Activated effector memory CD4-positive, alpha-beta T cell treated with Interleukin-2 at 50 U/mL for 16 hours (primary cell): ENCODE measurements at places on chromosomes 1 and 21.

DNA sequence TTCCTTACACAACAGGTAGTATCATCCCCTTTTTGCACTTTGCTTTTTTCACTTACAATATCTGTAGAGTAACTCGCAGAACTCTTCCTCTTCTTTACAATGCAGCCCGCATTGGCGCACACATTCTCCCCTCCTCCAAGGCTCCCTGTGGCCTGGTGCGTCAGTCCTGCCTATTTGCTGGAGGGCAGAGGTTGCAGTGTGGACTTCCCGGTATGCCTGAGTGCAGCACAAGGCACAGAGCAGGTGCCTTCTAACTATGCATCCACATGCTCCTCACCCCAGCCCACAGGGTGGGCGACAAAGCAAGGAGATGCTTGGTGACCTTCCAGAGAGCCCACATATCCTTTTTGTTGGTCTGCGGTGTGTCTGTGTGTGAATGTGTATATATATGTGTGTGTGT is 53.3 kb downstream of the ARHGEF11 start:
- DNase-seq = no peak

- no peak for DNase-seq
These were observed 364.0 kb downstream of the OLFM3 start for GRCh38 chr1:101632548-101633272.

GRCh38 chr1:66302815-66303214 is 231.1 kb upstream of the SGIP1 start:
- no peak for DNase-seq

GRCh38 chr1:158076441-158076840 is 83.0 kb downstream of the KIRREL1 start:
- DNase-seq = no peak

GRCh38 chr1:83692524-83693381 is 306.2 kb downstream of the TTLL7 start:
- no peak for DNase-seq

DNA sequence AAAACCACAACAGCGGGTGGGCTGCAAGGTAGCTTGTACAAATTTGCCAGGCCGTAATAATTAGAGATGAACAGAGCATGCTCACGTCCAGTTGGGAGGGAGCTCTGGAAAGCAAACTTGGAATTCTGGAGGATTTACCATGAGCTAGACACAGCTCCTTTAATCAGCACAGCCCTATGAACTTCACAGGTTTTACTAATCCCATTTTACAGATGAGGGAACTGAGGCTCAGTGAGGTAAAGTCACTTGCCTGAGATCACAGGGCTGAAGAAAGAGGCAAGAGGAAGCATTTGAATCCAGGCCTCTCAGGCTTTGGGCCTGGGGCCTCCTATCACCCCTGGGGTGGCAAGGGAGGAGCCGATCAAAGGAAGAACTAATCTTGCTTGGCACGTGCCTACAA is 24.0 kb downstream of the PAX7 start:
- no peak for DNase-seq

- no peak for DNase-seq
These were observed 29.0 kb downstream of the STUM start for GRCh38 chr1:226577401-226578180.

DNA sequence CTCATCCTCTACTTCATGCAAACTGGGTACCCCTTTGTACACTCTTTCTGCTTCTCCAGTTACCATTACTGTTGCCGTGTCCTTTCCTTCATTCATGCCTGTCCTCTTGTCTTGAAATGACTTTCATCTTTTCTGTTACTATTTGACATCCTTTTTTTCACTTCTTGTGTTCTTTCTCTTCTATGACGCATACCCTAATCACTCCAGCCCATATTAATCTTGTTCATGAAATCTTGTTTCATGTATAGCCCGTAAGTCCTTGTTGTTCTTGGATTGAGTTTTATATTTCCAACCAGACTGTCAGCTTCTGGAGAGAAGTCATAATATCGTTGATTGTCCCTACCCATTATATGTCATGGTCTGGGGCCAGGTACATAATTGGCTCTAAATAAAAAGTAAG is 126.1 kb downstream of the NOS1AP start:
- no peak for DNase-seq

DNA sequence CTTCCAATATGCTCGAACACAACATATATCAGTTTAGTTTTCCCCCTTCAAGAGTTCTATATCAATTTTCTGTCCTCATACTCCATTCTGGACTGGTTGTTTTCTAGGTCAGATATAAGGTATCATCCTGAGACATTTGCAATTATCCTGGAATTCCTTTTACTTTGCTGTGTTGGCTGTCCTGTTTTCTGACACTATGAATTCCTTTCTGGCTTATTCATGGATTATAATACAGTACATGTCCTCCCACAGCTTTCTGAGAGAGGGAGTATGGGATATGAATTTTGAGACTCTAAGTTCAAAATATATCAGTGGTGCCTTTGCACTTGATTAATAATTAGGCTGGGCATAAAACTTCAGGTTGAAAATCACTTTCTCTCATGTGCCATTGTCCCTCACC is 11.9 kb downstream of the PHTF1 start:
- DNase-seq = no peak

GRCh38 chr1:166166329-166166697 is 488 bp downstream of the FAM78B start:
- no peak for DNase-seq

GRCh38 chr1:48236716-48237470 is 14.4 kb downstream of the SLC5A9 start:
- DNase-seq = no peak

DNA sequence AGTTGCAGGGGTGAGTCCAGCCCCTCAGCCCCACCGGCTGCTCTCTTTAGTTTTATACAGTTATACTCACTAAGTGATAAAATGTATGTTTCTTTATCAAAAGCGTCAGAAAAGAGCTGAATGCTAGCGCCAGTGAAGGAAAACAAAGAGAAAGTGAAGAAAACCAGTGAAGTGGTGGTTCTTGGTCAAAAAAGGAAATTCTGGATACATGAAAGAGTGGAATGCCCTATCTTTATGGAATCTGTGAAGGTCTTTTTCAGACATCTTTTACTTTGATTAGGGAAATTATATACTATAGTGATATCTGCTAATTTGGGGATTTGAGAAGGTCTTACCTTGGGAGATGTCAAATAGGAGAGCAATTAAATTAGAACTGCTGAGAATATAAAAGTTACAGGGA is 41.3 kb downstream of the GPR3 start:
- DNase-seq = no peak

DNA sequence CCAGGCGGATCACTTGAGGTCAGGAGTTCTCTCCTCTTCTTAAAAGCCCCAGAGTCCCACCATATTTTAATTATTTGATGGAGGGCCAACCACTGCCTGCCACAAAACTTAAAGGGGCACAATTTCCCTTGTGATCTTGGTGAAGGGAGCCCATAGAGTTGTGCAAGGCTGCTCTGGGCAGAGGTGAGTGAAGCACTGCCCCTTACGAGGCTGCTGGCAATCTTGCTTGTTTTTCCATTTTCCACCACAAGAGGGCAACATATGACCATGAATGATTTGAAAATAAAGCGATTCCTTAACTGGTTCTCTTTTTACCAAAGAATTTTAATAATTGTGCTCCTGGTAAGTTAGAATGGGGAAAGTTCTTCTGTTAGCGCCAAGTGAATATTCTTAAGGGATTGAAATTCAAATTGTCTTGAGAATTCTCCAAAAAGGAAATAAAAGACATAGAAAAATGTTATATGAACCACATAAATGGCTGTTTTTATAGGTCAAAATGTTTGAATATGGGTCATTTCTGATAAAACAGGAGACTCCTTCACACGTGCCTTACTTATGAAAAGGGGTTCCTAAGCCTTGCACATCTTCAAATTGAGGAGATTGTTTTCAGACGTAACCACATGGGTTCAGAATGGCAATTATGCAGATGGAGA is 22.7 kb downstream of the PGM1 start:
- DNase-seq = peak; percentile 25

DNA sequence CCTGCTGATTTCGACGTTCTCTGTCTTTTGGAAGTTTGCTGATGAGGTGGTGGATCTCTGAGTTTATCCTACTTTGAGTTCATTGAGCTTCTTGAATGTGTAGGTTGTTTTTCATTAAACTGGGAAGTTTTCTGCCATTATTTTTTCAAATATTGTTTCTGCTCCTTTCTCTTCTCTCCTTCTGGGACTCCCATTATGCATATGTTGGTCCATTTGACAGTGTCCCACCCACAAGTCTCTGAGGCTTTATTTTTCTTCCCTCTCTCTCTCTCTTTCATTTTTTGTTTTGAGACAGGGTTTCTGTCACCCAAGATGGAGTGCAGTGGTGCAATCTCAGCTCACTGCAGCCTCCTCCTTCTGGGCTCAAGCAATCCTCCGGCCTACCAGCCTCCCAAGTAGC is 11.7 kb downstream of the TNFRSF18 start:
- DNase-seq = no peak

- DNase-seq = no peak
These were observed 12.4 kb downstream of the PEA15 start for GRCh38 chr1:160217481-160218051.

GRCh38 chr1:118032883-118033282 is 103.3 kb downstream of the WDR3 start:
- no peak for DNase-seq

GRCh38 chr1:36482724-36483388 is at the start of gene CSF3R:
Gene CSF3R (minus strand): TSS chr1:36482913. CDS start chr1:36479496, 3,417 bp downstream.
- DNase-seq = no peak

- DNase-seq = no peak
These were observed 5.1 kb downstream of the FCRL2 start for GRCh38 chr1:157771661-157772425.

DNA sequence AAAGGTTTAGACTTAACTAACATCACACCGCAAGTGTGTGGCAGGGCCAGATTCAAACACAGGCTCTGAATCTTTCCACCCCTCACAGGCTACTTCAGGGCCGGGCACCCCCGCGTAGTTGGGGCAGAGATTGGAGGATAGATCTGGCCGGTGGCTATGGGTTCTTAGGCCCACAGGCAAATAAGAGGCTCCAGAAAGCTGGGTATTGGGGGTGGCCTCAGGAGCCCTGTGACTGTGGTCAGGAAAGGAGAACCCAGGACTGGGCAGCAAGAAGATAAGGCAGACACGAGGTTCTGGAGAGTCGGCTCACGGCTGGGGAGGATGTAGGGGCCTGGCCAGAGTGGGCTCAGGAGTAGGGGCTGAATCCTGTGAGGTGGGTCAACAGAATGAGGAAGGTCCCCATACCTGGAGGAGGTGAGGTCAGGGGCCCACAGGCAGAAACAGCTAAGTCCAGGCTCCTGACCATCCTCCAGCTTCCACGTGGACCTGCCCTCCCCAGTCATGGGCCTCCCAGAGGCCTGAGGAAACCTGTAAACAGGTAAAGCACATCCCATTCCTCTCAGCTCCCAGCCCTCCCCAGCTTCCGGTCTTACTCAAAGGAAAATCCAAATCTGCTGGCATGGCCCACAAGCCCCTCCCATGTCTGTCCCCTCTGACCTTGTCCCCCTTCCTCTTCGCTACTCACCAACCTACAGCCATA is 306.2 kb downstream of the MATN1 start:
- no peak for DNase-seq

DNA sequence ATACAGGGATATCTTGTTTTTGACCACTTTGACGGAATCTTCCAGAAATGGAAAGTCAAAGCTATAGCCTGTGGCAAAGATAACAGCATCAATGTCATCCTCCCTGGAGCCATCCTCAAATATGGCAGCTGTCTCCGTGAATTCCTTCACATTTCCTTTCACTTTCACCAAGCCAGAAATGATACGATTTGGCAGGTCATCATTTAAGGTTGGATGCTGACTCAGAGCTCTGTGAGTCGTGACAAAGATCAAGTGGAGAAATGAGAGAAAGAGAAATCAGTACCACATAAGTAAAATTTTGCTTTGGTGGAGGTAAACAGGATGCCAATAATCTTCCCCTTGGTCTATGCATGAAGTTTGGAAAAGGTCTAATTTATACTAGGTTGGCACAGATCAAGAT is 23.9 kb downstream of the FMO5 start:
- no peak for DNase-seq

GRCh38 chr1:238777551-238777950 is 608.8 kb upstream of the CHRM3 start:
- DNase-seq = no peak

DNA sequence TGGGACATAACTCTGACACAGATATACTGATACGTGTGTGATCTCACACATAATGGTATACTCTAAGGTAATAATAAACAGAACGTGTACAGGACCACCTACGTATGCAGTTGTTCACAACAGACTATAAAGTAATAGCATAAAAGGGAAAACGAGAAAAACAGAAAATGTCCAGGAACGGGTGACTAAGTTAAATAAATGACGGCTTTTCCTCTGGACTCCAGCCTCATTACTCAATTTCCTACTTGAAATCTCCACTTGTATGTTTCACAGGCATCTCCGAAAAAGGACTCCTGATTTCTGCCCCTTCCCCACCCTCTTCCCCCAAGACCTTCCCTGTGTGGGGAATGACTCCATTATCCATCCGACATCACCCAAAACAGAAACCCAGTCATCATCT is 95.1 kb downstream of the JAK1 start:
- no peak for DNase-seq

DNA sequence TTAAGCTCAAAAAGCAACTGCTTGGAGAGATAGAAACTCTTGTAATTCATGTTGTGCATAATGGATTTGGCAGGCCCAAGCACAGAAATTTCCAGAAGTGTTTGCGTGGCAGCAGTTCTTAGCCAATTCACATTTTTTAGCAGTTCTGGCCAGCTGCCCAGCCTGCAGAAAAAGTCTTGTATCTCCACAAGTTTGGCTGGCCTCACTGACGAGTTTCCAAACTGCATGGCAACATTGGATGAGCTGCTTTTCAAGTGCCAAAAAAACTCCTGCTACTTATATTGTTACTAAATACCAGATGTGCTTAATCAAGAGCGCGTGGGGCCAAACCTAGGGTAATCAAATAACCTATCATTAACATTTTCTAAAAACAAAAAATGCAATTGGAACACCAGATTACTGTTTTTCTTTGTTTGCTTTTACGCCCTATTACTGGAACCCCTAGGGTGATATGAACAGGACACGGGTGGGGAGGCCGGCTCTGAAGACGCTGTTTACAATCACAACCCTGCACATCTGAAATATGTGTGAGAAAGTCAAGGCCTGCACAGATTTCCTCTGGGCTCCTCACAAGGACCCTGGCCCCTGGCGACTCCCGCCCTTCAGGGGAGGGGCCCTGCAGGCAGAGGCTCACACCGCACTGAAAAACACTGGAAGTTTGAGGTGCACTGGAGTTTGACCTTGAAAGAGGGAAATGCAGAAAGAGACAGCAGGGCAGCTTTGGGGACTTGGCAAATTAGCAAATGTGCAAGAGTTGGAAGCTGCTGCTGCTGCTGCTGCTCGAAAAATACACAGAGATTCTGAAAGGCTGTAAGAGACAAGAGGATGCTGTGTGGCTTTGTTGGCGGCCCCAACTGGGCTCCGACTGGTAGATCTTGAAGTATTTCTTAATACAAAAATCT is 55.2 kb upstream of the TARBP1 start:
- DNase-seq = no peak

DNA sequence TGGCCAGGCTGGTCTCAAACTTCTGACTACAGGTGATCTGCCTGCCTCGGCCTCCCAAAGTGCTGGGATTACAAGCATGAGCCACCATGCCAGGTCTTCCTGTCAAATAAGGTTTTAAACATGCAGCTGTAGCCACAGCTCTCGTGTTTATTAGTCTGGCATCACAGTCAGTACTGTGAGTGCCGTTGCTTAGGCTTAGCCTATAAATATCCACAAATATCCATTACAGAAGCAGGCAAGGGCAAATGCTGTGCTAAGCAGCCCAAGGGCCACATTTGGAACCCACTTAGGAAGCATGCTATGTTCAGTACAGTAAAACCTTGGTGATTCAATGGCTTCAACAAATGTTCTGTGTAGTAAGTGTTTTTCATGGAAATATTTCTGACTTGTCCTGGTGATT is 75.9 kb downstream of the KIF1B start:
- DNase-seq = no peak
